ENCODE measurements at places on chromosomes 4 and X.

DNA sequence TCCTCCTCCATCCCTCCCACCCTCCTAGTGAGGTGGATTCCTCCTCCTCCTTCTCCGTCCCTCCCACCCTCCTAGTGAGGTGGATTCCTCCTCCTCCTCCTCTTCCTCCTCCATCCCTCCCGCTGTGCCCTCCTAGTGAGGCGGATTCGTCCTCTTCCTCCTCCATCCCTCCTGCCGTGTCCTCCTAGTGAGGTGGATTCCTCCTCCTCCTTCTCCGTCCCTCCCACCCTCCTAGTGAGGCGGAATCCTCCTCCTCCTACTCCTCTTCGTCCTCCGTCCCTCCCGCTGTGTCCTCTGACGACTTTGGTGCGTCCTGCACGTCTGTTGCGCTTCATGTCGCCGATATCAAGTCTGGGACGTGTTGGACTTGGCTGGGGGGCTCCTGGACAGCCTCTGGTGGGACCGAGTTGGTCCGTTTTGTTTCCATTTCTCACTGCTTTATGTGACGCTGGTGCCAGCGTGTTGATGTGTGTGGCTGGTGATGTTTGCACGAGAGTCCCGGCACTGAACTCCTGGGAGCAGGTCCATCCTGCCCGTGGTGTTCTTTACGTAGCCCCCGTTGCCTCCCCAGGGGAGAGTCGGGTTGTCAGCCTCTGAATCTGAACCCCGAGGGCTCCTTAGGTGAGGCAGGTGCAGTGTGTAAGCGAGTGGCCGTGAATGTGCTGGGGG is 5.4 kb downstream of the AKAP17A start:
- no peak for ATAC-seq

DNA sequence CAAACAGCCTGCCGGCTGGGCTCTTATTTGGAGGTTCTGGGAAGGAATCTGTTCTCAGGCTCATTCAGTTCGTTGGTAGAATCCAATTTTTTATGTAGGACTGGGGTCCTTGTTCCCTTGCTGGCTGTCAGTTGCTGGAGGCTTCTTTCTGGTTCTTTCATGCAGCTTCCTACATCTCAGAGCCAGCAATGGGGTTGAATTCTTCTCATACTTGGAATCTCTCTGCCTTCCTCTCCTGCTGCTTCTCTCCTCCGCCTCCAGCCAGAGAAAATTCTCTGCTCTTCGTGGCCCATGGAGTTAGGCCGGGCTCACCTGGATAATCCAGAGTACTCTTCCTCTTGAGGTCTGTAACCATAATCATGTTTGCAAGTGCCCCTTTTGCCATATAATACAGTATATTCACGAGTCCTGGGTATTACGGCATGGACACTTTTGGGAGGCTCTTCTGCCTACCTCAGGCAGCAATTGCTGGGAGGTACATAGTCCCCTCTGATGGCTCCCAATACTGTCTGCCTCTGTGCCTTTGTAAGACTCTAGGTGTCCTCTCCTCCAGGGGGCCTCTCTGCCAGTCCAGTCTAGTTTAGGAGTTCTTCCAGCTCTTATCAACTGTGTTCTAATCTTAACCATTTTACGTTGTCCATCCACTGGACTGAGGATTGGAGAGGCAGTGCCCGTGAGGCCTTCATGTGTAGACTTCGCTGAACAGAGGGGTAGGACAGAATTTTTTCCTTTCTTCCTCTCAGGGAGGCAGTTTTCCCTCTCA is 2.2 kb downstream of the TRMT44 start:
- ATAC-seq = no peak

- peak; percentile 59 for ATAC-seq
Measured at GRCh38 chrX:38929966-38930421, 128.7 kb downstream of the MID1IP1 start.

GRCh38 chr4:160026721-160027120 is 923.8 kb downstream of the RAPGEF2 start:
- ATAC-seq = no peak

DNA sequence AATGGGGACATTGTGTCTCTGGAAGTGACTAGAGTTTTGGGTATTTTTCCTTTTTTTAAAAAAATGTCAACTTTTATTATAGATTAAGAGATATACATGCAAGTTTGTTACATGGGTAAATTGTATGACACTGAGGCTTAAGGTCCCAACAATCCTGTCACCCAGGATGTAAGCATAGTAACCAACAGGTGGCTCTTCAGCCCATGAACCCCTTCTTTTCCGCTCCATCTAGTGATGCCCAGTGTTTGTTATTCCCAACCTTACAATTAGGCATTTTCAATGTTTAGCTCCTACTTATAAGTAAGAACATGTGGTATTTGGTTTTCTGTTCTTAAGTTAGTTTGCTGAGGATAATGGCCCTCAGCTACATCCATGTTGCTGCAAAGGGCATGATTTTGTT is 102.7 kb downstream of the GRID2 start:
- no peak for ATAC-seq

All from motor neuron (in vitro differentiated cells).